ENCODE measurements at places on chromosomes 7 and 10. TPM values are rescaled to one million over a fixed set of nuclear protein-coding genes. Genes with fewer than 3 reads are reported as not detected.

The PON1 gene
- total RNA-seq, result 11.7 TPM

The EEPD1 gene
- 32.8 TPM for total RNA-seq

The FIS1 gene
- 188 TPM for total RNA-seq

The RNF148 gene
- total RNA-seq, result 0.24 TPM

All from thymus (tissue), 14 donors.